Stimulated activated CD8-positive, alpha-beta memory T cell treated with anti-CD3 and anti-CD28 coated beads, Interleukin-2, amount 100 ng/mL, for 1 hour (primary cell): ENCODE measurements at places on chromosomes 16 and 17.
A peak's percentile ranks its signal among the peaks of the same experiment; 100 is the strongest.

DNA sequence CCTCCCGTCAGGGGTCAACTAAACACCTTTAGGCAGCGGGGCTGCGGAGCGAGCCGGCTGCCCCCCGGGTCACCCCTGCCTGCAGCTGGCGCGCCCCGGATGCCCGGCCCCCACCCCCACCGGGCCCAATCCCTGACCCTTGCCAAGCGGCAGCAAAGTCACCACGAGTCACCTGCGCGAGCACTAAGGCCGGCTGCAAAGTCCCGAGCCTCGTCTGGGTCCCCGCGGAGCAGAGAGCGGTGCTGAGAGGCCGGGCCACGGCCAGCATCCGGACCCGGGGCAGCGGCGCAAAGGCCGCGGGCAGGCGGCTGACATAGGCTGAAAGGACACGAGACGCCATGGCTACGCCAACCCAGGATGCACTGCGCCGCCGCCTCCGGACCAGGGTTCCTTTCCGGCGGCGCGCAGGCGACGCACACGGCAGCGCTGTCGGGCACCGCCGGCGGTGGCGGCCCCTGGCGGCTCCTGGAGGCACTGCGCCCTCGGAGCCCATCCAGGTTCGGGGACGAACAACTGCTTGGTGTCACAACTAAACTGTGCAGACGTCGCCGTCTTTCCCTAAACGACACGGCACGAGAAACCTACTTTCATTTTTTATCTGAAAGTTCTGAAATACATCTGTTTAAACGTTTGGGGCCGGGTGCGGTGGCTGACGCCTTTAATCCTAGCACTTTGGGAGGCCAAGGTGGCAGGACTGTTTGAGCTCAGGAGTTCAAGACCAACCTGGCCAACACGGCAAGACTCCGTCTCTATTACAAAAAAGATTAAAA lies at the start of gene NDUFAB1:
Gene NDUFAB1 (minus strand): TSS at position 366 of the 770 bp plus-strand sequence. CDS start 26 bp downstream, at position 340.
- peak; percentile 76 for DNase-seq

GRCh38 chr17:18025241-18025944 lies 13.6 kb downstream of the ATPAF2 start:
- DNase-seq, result no peak

DNA sequence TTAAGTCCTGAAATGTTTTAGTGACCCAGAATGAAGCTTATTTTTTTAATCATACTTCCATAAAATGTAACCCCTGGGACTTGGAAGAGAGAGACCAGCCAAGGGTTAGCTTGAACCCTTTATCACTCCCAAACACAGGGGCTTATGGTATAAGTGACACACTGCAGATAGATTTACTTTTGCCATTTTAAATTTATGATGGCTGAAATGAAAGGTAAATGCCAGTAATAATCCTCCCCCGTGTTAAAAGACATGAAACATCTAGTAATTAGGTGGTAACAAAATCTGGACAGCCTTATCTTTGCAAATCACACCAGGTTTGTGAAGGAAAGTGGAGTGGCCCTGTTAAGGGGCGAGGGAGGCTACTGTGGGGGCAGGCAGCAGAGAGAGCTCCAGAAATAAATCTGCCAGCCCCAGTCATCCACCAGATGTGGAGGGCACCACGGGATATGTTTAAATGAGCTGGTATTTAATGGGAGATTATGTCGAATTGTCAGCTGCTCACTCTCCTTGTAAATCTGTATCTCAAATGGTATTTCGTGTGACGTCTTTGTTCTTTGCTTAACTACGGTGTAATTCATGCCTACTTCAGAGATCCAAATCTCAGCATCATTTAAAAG lies 326.5 kb downstream of the WWOX start:
- no peak for DNase-seq

GRCh38 chr17:57537524-57538410 lies 207.3 kb downstream of the CCDC182 start:
- no peak for DNase-seq

GRCh38 chr17:56599088-56599487 lies 5.6 kb downstream of the NOG start:
- DNase-seq, result no peak

DNA sequence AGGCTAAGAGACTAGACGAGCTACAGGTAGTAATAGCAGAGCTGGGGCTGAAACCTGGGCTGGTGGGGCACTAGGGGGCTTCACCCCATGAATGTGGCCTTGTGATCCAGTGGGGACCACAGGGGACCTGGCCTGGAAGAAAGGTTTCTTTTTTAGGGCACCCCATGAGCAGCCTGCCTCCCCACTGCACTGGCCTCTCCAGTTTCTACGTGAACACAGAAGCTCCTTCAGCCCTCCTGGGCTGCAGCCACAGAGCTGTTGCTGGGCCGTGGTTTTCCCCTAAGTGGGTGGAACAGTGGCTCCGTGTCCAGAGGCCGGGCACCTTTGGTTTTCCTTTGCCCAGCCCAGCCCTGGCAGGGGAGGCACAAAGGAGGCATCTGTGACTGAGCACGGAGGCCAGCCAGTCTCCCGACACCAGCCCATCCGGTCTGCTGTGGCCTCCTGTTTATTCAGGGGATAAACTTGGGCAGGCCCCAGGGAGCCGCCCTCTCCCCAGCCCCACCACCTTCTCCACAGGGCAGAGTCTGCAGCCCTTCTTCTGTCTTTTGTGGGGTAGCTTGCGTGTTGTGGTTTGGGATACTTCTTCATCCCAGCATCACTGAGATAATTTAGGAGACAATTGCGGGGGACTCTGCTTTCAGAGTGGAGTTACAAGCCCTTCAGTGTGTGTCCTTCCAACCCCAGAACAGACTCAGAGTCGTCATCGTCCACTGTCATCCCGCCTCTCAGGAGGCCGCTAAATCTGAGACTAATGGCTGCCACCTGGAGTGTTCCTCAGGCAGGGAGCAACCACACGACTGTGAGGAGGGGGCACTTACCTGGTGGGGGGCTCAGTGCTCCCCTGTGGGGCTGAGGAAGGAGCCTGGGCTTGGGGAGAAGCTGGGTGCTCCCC lies 85.3 kb downstream of the RAB11FIP4 start:
- DNase-seq, result no peak

DNA sequence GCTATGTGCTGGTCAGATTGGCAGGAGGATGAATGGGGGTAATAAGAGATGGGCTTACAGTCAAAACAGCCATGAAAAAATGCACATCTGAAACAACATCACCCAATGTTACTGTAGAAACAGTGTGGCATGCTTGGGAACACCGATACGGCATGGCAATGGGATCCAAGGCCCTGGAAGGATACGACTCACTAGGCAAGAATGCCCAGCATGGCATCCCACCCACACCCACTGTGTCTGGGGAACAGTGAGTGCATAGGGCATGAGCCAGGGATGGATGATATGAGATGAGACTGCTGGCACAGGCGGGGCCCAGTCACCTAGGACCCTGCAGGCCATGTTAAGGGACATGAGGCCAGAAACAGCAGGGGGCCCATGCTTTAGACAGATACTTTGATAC lies 11.5 kb downstream of the TRIM25 start:
- no peak for DNase-seq

GRCh38 chr17:54680410-54680809 lies 220.2 kb upstream of the TOM1L1 start:
- no peak for DNase-seq

- DNase-seq, result no peak
Measured at GRCh38 chr16:52676959-52677358, 130.0 kb upstream of the TOX3 start.

DNA sequence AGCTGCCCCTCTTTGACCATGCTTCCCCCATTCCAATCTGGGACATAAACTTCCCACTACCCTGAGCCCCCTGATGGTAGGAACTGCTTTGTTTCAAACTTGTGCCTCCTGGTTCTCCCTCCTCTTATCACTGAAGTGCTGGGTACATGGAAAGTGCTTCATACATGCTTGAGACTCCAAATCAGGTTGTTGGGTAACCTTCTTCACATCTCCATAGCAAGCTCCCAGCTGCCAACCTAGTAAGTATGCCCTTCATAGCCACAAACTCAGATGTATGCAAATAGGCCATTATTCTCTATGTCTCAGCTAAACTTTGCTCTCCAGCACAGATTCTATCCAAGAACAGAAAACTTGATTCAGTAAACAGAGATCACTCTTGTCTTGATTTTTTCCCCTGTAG lies 310.6 kb upstream of the IRX3 start:
- no peak for DNase-seq

DNA sequence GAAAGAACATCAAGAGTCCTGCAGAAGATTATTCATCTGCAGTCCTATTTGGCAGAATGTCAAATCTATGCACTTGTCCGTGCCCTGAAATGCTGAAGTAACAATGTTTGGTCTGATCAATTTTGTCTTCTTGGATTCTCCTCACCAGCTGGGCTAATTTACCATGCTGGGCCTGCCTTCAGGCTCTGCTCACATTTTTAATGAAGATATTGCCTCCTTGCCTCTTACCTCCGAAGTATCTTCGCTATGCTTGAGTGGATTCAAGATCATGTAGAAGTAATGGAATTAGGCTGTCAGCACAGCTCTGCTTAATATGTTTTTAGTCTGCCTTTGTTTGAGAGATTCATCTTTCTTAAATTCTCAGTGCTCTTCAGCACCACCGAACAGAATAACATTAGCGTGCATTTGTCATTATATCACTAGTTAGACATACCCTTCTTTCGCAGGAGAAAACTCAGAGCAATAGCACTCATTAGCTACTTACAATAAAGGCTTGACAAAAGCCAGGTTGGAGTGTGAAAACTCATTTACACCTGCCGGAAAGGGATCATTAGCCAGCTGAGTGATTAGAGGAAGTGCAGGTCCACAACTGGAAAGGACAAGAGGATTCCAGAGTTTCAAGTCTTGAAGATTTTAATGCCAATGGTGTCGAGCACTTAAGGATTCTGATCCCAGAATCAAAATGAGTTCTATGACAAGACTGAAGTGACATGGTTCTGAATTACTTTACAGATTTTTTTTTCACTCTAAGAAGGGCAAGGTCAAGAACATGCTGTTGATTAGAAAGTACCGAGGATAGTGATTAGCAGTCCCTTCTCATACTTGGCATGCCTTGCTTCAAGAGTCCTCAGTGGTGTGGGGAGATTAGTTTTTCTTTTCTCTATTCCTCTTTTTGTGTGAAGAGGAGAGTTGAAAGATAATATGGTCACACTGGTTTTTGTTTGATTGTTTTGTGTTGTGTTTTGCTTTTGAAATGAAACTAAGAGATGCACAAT lies 405.6 kb upstream of the TOM1L1 start:
- DNase-seq, result no peak

- DNase-seq, result no peak
Measured at GRCh38 chr16:71426069-71426879, 15.6 kb downstream of the TLE7 start.

- DNase-seq, result no peak
Measured at GRCh38 chr16:55668340-55669281, 12.8 kb downstream of the SLC6A2 start.

GRCh38 chr17:7289256-7290032 lies 5.0 kb downstream of the YBX2 start:
- no peak for DNase-seq

- no peak for DNase-seq
Measured at GRCh38 chr16:87135246-87136030, 181.8 kb downstream of the C16orf95 start.

GRCh38 chr17:72145962-72146361 lies 25.1 kb downstream of the SOX9 start:
- no peak for DNase-seq

GRCh38 chr17:78522031-78522809 lies 55.0 kb downstream of the DNAH17 start:
- DNase-seq, result no peak

DNA sequence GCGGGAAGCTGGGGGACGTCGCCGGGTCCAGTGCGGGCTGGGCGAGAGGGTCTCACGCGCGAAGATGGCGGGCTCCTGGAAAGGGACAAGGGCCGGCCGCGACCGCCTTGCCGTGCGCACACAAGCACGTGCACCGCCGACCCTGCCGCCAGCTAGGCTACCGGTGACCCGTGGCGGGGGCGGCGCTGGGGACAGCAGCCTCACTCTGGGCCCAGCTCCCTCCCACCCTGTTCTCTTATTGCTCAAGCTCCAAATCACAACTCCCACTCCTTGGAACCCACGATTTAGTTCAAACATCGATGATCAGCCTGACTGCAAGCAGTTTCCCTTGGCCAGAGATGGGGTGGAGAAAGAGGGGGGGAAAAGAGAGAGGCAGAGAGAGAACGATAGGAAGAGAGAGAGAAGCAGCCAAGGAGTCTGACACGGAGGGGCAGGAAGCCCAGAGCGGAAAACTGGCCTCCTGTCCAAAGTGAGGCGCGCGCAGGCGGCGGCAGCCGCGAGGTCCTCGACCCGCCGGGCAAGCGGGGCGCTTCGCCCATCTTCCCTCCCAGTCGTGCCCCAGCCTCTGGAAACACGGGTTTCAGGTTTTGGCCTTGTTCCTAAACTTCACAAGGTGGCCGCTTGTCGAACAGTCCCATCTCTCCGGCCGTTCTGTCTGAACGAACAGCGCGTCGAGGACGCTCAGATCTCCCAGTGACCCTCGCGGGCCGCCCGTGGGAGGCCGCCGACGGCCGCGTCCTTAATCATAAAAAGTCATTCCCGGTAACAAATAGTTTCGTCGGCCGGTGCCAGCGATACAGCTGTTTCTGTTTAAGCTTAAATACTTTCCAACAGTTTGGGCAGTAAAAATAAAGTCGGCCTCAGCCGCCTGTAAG lies 1.7 kb upstream of the CBX8 start:
- no peak for DNase-seq

DNA sequence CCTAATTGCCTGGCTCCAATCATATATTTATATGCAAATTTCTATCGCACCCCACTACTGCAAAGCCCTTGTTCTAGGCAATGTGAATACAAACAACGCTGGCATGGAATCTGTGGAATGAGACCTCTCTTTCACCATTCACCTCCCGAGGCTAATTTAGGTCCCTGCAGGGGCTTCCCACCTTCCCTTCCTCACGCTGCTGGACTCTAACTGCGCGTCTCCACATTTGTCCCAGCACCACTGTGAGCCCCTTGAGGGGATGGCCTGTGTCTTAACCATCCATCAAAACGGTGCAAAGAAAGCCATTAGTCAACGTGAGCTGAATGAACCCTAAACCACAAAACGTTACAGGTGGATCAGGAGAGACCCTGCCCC lies 1.6 kb downstream of the TMEM114 start:
- no peak for DNase-seq

DNA sequence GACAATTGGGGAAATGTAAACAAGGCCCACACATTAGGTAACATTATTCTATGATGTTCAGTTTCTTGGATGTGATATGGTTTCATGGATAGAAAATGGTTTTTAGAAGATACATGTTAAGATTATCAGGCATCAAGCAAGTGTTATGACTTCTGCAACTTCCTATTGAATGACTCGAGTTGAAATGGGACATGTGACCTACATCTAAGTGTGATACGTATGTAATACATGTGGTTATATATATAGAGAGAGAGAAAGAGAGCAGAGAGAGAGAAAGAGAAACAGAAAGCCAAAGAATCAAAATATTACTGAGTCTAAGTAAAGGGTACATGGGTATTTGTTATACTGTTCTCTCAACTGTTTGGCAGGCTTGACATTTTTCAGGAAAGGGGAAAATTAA lies 1.7 kb downstream of the TMEM170A start:
- no peak for DNase-seq

- no peak for DNase-seq
Measured at GRCh38 chr16:80931801-80932707, 74.6 kb downstream of the CMC2 start.

DNA sequence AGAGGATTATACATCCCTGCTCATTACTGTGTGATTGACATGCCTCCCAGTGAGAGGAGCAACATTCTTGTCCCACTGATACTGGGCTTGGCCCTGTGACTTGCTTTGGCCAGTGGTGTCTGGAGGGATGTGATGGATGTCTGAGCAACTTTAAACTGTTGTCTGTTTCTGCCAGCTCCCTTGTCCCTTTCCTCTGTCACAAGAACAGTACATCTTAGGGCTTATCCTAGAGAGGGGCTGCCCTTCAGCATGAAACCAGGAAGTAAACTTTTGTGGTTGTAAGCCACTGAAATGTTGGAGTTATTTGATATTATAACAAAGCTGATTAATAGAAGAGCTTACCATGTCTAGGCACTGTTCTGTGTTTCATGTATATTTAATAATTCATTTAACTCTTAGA lies 82.9 kb upstream of the GPRC5B start:
- DNase-seq, result no peak
